ENCODE measurements at places on chromosomes 7 and 10. TPM values are rescaled to one million over a fixed set of nuclear protein-coding genes. Genes with fewer than 3 reads are reported as not detected.

SLC25A28 gene
- 34.5 TPM for total RNA-seq

SFTPA1 gene
- not detected for total RNA-seq

MYOF gene
- total RNA-seq = 12.4 TPM

EFCAB10 gene
- total RNA-seq = 0.28 TPM

OR2A7 gene
- 2.6 TPM for total RNA-seq

ANKRD61 gene
- total RNA-seq = not detected

WDR86 gene
- 57.0 TPM for total RNA-seq

GIMAP2 gene
- 1.9 TPM for total RNA-seq

FAM221A gene
- 7.3 TPM for total RNA-seq

CALHM1 gene
- total RNA-seq = not detected

HEPACAM2 gene
- not detected for total RNA-seq

HPSE2 gene
- total RNA-seq = not detected

CUBN gene
- 8.8 TPM for total RNA-seq

ITPRID1 gene
- not detected for total RNA-seq

PLCE1 gene
- total RNA-seq = 0.49 TPM

MAGI2 gene
- 6.3 TPM for total RNA-seq

TMEM72 gene
- not detected for total RNA-seq

PCLO gene
- total RNA-seq = 5.1 TPM

HYAL4 gene
- total RNA-seq = 3.1 TPM

NME8 gene
- not detected for total RNA-seq

SFTPA2 gene
- not detected for total RNA-seq

SLC39A12 gene
- total RNA-seq = 0.10 TPM

STMP1 gene
- total RNA-seq = 27.5 TPM

LGI1 gene
- total RNA-seq = 0.26 TPM

ZNF33B gene
- 63.4 TPM for total RNA-seq

SPDYE1 gene
- not detected for total RNA-seq

CDH23 gene
- total RNA-seq = 0.54 TPM

H2BK1 gene
- not detected for total RNA-seq

MMP21 gene
- total RNA-seq = not detected

POLR3A gene
- 18.4 TPM for total RNA-seq

PNPLA8 gene
- 15.6 TPM for total RNA-seq

Data from endothelial cell (in vitro differentiated cells).